Cortex of kidney (tissue), 1 donor: ENCODE measurements at places on chromosomes 16 and 17.

DNA sequence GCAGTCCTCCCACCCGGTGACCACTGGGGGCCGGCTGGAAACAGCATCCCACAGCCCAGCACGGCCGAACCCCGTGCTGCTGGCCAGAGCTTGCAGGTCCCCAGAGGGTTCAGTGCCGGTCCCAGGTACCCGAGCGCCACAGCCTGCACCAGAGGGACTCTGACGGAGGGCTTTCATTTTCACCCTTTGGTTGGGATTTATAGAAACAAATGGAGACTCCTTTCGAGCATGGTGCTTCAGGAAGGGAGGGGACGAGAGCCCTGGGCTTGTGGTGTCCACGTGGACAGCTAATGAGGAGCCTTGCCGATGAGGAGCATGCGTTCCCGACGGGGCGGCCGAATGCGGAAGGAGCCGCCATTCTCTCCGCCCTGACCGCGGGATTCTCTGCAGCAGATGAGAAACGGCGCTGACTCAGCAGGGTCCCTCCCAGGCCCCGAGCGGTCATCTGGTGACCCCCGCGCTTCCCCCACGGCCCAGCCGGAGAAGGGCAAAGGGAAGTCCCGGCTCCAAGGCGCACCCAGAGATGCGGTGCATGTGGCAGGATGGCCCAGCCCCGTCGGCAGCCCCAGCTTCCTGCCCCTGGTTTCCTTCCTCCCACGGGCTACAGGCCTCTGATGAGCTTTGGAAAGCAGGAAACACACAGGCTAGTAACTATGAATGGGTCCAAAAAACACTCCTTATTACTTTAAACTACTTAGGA, 9.8 kb downstream of the SLC38A10 start:
- DNase-seq, result no peak

DNA sequence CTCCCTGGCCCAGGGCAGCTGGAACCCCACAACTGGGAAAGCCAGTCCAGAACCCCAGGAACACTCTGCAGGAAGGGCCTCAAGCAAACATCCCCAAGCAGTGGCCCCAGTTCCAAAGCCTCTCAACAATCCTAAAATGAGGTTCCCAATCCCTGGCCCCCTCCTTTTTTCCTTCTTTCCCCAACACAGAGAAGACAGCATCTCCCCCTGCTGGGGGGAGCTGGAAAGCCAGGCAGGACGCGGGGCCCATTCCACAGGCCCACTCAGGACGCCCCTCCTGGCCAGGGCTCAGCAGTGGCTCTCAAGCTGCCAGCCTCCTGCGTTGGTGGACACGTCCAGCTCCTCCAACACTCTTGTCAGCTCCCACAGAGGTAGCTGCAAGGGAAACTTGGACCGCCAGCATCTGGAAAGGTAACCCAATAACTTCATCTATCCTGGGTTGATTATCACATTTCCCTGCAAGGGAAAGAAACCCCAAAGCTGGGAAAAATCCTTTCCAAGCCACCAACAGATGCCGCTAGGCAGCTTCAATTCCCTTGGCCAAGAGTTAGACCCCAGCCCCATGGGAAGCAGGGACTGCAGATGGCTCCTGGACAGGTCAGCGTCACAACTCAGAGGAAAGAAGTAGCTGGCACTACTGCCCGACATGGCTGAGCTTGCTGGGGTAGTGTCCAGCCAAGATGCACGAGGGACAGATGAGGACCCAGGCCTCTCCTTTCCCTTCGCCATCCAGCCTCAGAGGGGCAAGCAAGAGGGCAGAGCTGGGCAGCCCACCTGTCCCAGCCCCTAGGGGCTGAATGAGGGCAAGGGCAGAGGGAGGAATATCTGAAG, 7.6 kb downstream of the HDAC5 start:
- DNase-seq, result no peak

DNA sequence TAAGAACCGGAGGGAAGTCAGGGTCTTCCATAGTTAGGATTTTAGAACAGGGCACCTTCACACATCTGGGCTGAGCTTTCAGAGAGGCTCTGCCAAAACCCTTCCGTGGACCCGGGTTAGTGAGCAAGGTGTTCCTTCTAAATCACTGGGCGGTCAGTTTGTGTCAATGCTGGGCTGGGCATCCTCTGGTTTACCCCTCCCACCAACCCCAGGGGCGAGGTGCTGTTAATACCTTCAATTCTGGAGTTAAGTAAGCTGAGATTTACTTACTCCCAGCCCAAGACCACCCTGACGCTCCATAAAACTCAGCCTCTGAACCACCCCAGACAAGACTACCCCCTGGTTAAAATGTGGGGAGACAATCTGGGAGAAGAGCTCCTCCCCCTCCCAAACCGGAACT, 1.0 kb downstream of the TMEM92 start:
- DNase-seq, result no peak

- DNase-seq, result no peak
Observed at GRCh38 chr17:5247621-5248020, 13.0 kb upstream of the SCIMP start.

- no peak for DNase-seq
Observed at GRCh38 chr16:21638573-21638975, 13.8 kb downstream of the IGSF6 start.

DNA sequence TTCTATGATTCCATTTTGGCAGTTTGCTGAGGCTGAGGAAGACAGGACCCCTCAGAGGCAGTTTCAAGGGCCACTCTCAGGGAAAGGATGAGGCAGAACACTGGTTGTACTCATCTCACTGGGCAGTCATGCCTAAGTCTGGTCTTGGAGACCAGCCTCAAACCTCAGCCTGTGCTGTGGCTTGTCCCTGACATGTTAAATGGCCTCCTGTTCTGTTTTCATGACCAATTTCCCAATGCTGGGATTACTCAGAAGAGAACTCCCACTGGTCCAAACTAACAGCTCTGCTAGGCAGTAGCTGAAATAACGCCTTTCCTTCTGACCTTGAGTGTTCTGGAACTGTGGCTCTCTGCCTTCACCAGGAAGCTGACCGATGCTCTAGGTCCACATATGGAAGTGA, 8.4 kb upstream of the SPDYE4 start:
- DNase-seq, result no peak

- no peak for DNase-seq
Observed at GRCh38 chr17:73336408-73337329, 24.9 kb upstream of the CDC42EP4 start.
